ENCODE measurements at places on chromosomes 6 and 20.

- no peak for DNase-seq
Observed at GRCh38 chr6:12849809-12850198, 133.2 kb downstream of the PHACTR1 start.

DNA sequence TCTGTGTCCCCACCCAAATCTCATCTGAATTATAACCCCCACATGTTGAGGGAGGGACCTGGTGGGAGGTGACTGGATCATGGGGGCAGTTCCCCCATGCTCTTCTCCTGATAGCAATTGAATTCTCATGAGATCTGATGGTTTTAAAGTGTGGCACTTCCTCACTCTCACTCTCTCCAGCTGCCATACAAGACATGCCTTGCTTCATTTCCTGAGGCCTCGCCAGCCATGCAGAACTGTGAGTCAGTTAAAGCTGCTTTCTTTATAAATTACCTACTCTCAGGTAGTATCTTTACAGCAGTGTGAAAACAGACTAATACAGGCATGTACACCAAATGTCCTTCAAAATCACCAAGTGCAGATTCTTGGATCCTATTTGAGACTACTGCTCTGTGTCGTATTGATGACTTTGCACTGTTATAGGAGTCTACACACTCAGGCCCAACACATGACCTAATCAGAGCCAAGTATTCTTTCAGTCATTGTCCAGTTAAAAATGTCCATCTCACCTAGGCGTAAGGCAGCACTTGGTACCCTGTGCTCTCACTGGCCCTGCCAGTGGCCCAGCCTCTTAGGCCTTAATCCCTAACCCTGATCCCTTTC, 52.8 kb upstream of the UST start:
- no peak for DNase-seq

GRCh38 chr20:60482221-60483008, 524.2 kb downstream of the CDH26 start:
- DNase-seq = no peak

GRCh38 chr6:160238278-160238711, 20.3 kb downstream of the SLC22A2 start:
- DNase-seq = no peak
